NCI-H1105 (cell line): ENCODE measurements at places on chromosomes 1 and 21.
A peak's percentile ranks its signal among the peaks of the same experiment; 100 is the strongest.

DNA sequence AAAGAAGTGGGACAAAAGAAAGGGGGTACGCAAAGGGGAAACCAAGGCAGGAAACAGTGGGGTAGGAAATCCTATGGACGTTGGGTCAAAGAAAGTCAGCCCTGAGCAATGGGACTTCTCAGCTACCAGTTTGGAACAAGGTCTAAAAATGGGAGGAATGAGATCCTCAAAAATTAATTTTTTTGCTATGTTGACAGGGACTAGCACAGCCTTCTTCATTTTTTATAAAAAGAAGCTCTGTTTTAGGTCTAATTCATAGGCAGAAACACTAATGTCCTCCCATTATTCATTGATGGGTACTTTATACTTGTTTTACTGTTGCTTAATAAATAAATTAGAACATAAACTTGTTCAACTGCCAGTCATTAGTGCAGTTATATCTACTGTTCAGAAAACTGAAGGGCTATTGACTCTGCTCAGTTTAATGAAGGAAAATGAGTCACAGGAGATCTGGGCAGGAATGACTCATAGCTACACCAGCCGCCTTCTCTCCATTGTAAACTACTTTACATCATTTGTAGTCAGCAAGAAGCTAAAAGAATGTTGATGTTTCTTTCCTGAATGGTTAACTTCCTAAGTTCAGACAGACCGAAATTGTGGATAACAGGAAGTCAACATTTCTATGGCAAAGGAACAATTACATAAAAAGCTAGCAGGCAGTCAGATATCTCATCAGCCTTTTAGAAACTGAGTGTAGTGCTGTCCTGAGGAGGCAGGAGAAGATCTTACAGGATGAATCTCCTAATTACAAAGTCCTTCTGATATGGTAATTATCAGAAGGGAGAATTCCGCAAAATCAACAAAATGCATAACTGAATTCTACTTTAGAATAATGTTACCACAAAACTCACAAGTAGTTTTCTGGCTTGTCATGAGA is 356.4 kb upstream of the PKN2 start:
- DNase-seq = no peak

DNA sequence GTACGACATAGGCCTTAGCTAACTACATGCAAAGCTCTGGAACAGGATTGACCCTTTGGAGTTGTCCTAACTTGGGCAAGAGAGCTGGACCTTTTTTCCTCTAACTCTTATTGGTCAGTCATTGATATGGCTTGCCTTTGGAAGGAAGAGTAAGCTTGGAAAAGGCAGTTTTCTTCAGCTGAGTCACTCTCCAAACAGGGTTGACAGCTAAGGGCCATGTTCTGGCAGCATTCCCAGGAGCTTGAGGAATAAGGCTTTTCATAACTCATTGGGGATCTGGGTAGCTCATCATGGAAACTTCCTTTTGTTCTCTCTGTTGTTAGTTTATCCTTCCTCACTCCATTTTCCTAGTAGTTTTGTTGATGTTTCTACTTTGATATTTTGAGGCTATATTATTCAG is 14.5 kb upstream of the ERRFI1 start:
- DNase-seq = peak; percentile 42

DNA sequence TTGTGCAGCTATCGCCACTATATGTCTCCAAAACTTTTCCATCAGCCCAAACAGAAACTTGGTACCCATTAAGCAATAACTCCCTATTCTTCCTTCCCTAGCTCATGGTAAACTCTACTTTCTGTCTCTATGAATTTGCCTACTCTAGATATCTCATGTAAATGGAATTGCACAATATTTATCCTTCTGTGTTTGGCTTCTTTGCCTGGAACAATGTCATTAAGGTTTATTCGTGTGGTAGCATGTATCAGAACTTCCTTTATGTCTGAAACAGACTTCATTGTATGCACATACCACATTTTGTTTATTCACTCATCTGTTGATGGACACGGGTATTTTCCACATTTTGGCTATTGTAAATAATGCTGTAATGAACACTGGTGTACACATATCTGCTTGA is 40.7 kb upstream of the CD34 start:
- no peak for DNase-seq

- DNase-seq = no peak
Observed at GRCh38 chr1:224801844-224802490, 127.5 kb upstream of the DNAH14 start.

GRCh38 chr1:194225821-194226220 is 1039.4 kb upstream of the B3GALT2 start:
- DNase-seq = no peak
